ENCODE measurements at places on chromosomes 6 and 20. TPM values are rescaled to one million over a fixed set of nuclear protein-coding genes. Genes with fewer than 3 reads are reported as not detected.

DNA sequence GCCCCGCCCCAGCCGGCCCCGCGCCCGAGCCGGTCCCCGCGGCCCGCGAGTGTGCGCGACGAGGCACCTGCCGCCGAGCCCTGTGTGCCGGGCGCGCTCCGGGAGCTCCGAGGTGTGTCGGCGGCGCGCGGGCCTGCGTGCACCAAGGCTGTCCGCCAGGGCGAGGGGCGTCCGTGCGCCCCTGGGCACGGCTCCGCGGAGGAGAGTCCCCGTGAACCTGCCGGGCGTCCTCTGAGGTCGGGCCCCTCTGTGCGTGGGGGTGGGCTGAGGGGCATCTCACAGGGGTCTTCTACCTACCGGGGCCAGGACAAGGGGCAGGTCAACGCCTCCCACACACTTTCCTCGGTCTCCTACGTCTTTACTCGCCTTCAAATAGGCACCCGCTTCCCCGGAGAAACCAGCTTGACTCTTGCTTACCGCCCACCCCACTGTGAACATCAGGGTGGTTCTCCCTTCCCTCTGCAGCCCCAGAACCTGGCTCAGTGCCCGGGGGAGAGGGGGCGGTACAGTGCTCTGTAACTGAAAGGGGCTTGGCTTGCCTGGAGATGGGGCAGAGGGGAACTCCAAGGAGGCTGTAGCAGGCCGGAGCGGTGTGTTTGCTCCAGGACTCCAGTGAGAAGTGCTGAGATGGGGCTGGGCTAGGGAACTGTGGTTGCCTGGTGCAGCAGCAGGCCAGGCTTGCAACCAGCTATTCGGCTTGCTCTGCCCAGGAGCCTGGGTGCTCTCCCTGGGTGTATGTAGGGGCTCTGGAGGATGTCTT is at the start of gene SAMD10:
SAMD10 (minus strand) TSS at position 86 of the 760 bp plus-strand sequence. CDS start 175 bp downstream, outside the sequence.
- peak within 1 kb of the TSS; percentile 75 for H3K4me3 ChIP-seq
- peaks cover 4% of the 10 kb centered on the region for H3K36me3 ChIP-seq
- H3K27ac ChIP-seq: peak within 1 kb of the TSS; percentile 1
- peaks cover 8% of the 10 kb centered on the region for H3K4me1 ChIP-seq
- no peaks in the 10 kb centered on the region for H3K27me3 ChIP-seq

CLIC5 gene
- polyA plus RNA-seq: 10.5 TPM

DNA sequence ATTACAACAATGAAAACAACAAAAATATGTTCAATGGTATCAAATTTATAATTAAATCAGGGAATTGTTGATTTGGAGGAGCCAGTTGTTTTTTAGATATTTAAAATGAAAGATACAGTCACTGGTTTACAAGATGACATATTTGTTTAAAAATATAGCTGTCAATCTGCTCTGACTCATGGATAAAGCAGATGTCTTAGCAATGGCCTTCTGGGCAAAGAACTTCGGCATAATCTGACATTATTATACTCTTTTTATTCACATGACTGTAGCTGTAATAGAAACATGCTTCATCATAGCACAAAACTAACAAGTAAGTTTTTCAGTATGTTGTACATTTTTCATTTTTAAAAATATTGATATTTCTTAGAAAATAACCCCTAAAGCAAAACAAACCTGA is 267.4 kb downstream of the CENPW start:
- H3K36me3 ChIP-seq: no peaks in the 10 kb centered on the region
- no peaks in the 10 kb centered on the region for H3K4me1 ChIP-seq
- no peak overlapping the region for H3K4me3 ChIP-seq
- H3K27ac ChIP-seq: no peak overlapping the region

GRCh38 chr20:50554694-50555579 is 44.8 kb downstream of the PTPN1 start:
- H3K27me3 ChIP-seq: no peaks in the 10 kb centered on the region
- no peaks in the 10 kb centered on the region for H3K36me3 ChIP-seq
- peaks cover 2% of the 10 kb centered on the region for H3K4me1 ChIP-seq

- no peak for DNase-seq
- no peaks in the 10 kb centered on the region for H3K27me3 ChIP-seq
- H3K36me3 ChIP-seq: no peaks in the 10 kb centered on the region
- no peak overlapping the region for H3K27ac ChIP-seq
- H3K4me3 ChIP-seq: no peak overlapping the region
Observed at GRCh38 chr6:6217855-6218758, 102.4 kb downstream of the F13A1 start.

GRCh38 chr6:34791164-34791700 is 651 bp upstream of the BLTP3A start:
- peak overlapping the region; percentile 83 for H3K4me3 ChIP-seq
- H3K27ac ChIP-seq: peak overlapping the region; percentile 92
- H3K27me3 ChIP-seq: no peaks in the 10 kb centered on the region
- peak; percentile 67 for DNase-seq
- H3K4me1 ChIP-seq: peaks cover 2% of the 10 kb centered on the region

DNA sequence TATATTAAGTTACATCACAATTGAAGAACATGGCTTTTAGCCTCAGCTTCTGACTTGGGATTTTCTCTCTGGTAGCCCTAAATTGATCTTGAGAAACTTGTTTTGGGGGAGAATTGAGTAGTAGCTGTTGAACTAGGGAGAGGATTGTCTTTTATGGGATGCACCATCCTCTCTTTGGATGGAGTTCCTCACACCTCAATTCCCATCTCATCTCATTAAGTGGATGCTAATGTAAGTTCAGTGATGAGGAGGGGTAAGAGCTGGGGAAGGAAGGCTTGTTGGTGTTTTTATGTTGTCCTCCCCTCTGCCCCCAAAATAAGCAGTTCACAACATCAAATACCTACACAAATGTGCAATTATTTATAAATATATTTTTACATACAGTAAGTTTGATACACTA is 4.0 kb downstream of the GJA1 start:
- H3K27ac ChIP-seq: no peak overlapping the region
- no peaks in the 10 kb centered on the region for H3K36me3 ChIP-seq
- H3K4me1 ChIP-seq: no peaks in the 10 kb centered on the region
- DNase-seq: no peak
- H3K27me3 ChIP-seq: no peaks in the 10 kb centered on the region

DNA sequence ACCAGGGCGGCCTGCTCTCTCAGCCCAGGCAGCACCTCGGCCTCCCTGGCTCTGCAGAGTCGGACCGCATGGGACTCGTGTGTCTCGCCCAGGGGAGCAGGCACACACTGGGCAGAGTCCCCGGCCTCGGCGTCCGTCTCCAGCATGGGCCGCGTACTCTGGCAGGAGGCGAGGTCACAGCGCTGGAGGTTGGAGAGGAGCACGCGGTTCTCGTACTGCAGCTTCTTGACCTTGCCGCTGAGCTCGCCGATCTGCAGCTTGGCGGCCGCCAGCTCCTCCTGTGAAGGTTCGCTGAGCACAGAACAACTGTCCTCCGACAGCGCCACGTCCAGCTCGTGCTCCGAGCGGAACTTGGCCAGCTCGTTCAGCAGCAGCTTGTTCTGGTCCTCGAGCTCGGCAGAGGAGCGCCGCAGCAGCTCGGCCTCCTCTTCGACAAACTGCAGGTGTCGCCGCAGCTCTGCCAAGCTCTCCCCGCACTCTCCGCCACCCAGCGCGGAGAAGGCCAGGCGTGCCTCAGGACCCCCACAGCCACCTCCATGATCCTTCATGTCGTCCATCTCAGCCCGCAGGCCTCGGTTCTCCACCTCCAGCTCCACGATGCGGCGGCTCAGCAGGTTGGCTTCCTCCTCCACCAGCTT is 42.0 kb upstream of the DSN1 start:
- DNase-seq: no peak
- H3K27me3 ChIP-seq: no peaks in the 10 kb centered on the region

DNA sequence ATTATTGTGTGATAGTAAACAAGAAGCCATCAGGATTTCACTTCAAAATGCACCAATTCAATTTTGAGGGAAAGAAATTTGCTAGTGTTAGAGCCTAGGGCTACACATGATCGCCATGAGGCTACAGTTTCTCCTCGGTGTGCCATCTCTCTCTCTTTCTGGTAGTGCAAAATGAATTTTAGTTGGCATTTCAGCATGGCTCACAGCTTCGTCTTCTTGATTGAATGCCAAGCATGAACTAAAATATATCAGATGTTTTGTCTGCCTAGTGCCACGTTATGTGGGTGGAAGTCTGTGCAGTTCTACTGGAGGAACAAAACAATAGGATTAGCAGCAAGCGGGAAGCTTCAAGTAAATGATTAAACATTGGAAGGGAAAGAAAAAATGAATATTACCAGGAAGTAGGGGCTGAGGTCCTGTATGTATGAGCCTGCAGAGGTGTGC is 6.8 kb upstream of the MRAP2 start:
- H3K27ac ChIP-seq: no peak overlapping the region
- H3K27me3 ChIP-seq: no peaks in the 10 kb centered on the region
- no peak overlapping the region for H3K4me3 ChIP-seq
- no peak for DNase-seq
- H3K36me3 ChIP-seq: no peaks in the 10 kb centered on the region
- H3K4me1 ChIP-seq: no peaks in the 10 kb centered on the region

DNA sequence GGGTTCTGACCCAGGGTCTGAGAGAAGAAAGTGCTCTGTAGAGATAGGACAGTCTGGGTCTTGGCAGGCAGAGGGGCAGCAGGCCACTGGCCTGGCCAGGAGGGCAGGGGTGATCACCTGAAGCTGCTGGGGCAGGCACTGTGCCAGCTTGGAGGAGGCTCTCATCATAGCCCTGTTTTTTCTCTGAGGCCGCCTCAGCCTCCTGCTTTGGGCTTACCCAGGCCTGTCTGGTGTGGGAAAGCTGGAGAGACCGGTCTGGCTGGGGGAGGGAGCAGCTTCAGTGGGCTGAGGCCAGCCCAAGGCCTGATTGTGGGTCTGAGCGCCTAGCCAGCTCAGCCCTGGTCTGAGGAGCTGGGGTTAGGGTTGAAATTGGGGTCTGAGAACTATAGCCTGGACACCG is 3.9 kb downstream of the LPIN3 start:
- H3K27ac ChIP-seq: no peak overlapping the region
- peaks cover 8% of the 10 kb centered on the region for H3K4me1 ChIP-seq
- H3K4me3 ChIP-seq: no peak overlapping the region

- H3K4me1 ChIP-seq: no peaks in the 10 kb centered on the region
- H3K36me3 ChIP-seq: no peaks in the 10 kb centered on the region
- H3K27me3 ChIP-seq: no peaks in the 10 kb centered on the region
- no peak overlapping the region for H3K27ac ChIP-seq
Observed at GRCh38 chr6:119226089-119226488, 123.5 kb downstream of the MAN1A1 start.

KIF16B gene
- 8.2 TPM for polyA plus RNA-seq

DNA sequence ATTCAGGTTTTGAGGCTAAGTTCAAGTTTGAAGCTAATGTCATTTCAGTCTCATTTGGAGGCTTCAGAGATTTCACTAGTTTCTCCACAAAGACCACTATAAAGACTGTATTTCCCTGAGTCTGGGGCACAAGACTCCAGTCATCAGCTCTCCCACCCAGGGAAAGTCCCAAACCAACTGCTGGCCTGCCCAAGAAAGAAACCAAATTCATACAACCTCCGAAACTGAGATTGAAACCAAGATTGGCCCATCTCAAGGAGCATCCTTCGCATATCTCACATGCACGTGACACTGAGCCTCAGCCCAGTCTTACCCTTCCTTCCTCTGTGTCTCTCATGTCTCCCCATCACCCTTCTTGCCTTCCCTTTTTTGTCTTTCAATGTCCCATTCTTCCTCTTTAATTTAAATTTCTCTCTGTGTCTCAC is 3.5 kb upstream of the LTA start:
- no peak overlapping the region for H3K4me3 ChIP-seq
- H3K27me3 ChIP-seq: no peaks in the 10 kb centered on the region
- H3K27ac ChIP-seq: no peak overlapping the region
- no peaks in the 10 kb centered on the region for H3K4me1 ChIP-seq
- no peaks in the 10 kb centered on the region for H3K36me3 ChIP-seq

NMBR gene
- not detected for polyA plus RNA-seq

- H3K4me1 ChIP-seq: no peaks in the 10 kb centered on the region
- H3K27ac ChIP-seq: no peak overlapping the region
- no peak for DNase-seq
- H3K27me3 ChIP-seq: no peaks in the 10 kb centered on the region
- H3K36me3 ChIP-seq: no peaks in the 10 kb centered on the region
Observed at GRCh38 chr20:7520361-7520760, 419.9 kb downstream of the HAO1 start.

SYNGAP1 gene
- polyA plus RNA-seq: 6.8 TPM

DNA sequence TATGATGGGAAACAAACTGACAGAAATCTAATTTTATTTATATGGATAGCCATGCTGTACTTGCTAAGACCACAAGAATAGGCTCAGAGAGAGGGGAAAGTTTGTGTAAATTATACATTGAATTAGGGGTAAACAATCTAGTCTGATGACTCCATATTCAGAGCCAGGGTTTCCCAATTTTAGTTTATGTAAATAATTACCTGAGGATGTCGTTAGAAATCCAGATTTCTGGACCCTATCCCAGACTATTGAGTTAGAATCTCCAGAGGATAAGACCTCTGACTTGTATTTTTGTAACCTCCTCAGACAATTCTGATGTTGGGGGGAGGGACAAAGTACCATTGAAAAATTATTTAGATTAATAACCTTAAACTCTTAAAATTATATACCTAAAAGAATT is 18.3 kb downstream of the ACSS2 start:
- H3K4me1 ChIP-seq: no peaks in the 10 kb centered on the region
- no peaks in the 10 kb centered on the region for H3K27me3 ChIP-seq
- DNase-seq: no peak
- no peak overlapping the region for H3K4me3 ChIP-seq

TP53INP2 gene
- polyA plus RNA-seq: 12.5 TPM

DNA sequence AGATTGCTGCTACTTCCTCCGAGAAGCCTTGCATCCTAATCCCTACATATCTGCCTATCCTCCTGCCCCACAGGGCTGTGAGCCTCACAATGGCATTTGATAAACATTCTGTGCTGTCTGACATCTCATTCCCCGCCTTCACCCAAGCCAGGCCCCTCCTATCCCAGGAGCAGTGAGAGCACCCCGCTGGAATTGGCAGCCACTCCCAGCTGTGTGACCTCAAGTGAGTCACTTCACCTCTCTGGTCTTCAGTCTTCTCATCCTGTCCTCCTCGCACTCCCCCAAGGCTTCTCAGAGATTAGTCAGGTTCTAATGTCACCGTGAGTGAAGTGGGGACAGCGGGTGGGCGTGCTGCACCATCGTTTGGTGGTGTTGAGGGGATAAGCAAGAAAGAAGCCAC is 81.7 kb downstream of the CDH22 start:
- no peak for DNase-seq
- H3K4me3 ChIP-seq: no peak overlapping the region
- no peaks in the 10 kb centered on the region for H3K36me3 ChIP-seq
- no peak overlapping the region for H3K27ac ChIP-seq
- H3K27me3 ChIP-seq: no peaks in the 10 kb centered on the region
- peaks cover 19% of the 10 kb centered on the region for H3K4me1 ChIP-seq

- H3K27me3 ChIP-seq: no peaks in the 10 kb centered on the region
- no peak for DNase-seq
- no peaks in the 10 kb centered on the region for H3K36me3 ChIP-seq
- H3K4me1 ChIP-seq: no peaks in the 10 kb centered on the region
- H3K27ac ChIP-seq: no peak overlapping the region
- no peak overlapping the region for H3K4me3 ChIP-seq
Observed at GRCh38 chr20:52748285-52748932, 223.7 kb upstream of the TSHZ2 start.

SLC4A11 gene
- polyA plus RNA-seq: 0.54 TPM

SH3BGRL2 gene
- polyA plus RNA-seq: 21.7 TPM

DNA sequence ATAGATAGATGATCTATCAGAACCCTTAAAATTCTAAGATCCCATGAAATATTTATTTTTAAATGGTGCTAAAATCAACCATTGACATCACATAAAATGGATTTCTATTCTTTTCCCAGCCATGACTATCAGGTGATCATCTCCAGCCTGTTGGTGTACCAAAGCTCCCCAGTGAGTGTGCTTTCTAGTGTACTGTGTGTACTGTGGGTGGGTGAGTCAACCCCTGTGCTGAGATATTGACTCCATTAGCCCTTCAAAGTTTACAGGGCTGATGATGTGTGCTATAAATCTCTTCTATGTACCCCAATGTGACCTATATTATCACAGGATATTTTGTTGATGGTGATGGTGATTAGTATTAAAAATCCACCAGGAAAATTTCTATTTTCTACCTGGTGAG is 344.6 kb downstream of the MMUT start:
- no peak overlapping the region for H3K27ac ChIP-seq
- no peaks in the 10 kb centered on the region for H3K4me1 ChIP-seq
- H3K27me3 ChIP-seq: no peaks in the 10 kb centered on the region
- no peak overlapping the region for H3K4me3 ChIP-seq
- no peak for DNase-seq
